ENCODE measurements at places on chromosomes 7 and 10. TPM values are rescaled to one million over a fixed set of nuclear protein-coding genes. Genes with fewer than 3 reads are reported as not detected.

Gene DGKB
- 1.7 TPM for total RNA-seq

Gene THAP5
- 36.9 TPM for total RNA-seq

DNA sequence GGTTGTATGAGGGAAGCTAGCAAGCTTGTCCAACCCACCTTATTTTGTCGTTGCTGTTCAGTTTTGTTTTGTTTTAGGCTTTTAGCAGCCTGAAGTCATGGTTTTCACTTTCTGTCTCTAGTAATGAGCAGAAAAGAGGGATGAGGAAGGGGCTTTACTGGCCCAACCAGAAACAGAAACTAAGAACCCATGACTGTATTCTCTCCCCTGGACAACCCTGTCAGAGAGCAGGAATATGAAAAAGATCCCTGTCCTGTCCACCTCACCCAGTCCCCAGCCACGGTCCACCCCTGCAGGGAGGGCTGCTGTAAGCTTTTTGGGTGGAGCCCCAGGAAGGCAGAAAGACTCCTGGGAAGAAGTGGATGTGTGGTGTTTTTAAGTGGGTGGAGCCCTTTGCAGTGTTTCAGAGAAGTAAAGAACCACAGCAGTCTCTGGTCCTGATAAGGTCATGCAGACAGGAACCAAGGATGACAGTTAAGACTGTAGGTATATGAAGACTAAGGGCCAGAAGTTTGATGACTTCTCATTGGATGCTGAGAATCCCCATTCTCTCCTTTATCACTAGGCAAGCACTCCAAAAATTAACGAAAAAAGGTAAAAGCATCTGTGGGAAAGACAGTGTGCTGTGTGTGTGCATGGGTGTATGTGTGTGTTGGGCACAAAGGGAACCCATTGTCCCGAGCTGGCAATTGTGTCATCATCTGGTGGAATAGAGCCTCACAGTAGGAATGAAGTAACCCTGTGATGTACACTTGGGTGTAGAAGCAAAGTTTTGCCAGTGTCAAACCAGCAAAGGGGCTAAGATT lies 13.8 kb downstream of the MRPL32 start:
- no peak for DNase-seq

DNA sequence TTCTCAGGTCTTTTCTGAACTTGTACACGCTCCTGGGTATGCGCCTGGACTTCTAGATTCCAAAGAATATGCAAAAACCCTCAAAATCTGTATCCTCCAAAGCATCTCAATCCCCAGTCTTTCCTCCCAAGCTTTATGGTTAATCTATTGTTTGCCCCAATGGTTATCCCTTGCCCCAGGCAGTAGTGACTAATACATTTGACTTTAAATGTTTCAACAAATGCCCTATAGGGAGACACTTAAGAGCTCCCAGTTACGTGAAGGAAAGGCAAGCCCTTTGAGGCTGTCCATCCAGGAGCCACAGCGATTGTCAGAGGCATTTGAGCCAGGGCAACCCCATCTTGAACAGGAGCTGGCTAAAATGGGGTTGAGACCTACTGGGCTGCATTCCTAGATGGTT lies 12.7 kb upstream of the FOXL3 start:
- no peak for DNase-seq

DNA sequence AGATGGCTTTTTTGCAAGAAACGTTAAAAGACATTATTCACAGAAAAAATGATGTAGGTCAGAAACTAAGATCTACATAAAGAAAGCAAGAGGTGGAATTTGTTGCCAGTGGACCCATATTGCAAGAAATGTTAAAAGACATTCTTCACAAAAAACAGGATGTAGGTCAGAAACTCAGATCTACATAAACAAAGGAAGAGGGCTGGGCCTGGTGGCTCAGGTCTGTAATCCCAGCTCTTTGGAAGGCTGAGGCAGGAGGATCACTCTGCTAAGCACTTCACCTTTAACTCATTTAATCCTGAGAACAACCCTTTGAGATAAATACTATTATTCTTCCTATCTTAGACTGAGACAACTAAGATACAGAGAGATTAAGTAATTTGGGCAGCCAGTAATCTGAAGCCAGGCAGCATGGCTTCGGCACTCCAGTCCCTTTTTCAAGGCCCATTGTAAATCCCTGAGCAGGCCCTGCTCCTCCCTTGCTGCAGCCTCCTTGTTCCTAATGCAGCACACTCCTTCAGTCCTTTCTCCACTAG lies 11.6 kb downstream of the ZFAND4 start:
- no peak for DNase-seq

All from hepatocyte (in vitro differentiated cells).